ENCODE measurements at places on chromosomes 16 and 17. TPM values are rescaled to one million over a fixed set of nuclear protein-coding genes. Genes with fewer than 3 reads are reported as not detected.
A peak's percentile ranks its signal among the peaks of the same experiment; 100 is the strongest.

DNA sequence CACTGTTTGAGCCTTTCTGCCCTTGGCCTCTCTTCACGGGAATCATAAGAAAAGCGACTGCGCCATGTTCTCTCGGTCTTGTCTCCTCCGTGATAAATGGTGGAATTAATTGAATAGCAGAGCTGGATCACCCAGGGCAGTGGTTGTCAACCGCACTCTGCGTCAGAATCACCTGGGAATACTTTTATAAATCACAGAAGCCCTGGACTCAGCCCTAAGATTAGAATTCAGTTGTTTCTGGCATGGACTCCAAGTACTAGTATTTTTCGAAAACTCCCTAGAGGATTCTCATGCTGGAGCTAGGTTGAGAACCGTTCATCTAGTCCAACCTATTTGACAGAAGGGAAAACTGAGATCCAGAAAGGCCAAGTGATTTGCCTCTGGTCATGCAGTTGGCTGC lies 64.1 kb downstream of the SPACA3 start:
- no peak overlapping the region for H3K4me3 ChIP-seq
- DNase-seq, result no peak
- H3K27me3 ChIP-seq, result no peaks in the 10 kb centered on the region
- no peaks in the 10 kb centered on the region for H3K4me1 ChIP-seq
- no peak overlapping the region for H3K27ac ChIP-seq

GRCh38 chr16:68921637-68922036 lies 78.3 kb downstream of the TANGO6 start:
- no peak for DNase-seq
- H3K36me3 ChIP-seq, result peaks cover 13% of the 10 kb centered on the region
- H3K27ac ChIP-seq, result no peak overlapping the region
- no peaks in the 10 kb centered on the region for H3K27me3 ChIP-seq
- H3K4me1 ChIP-seq, result no peaks in the 10 kb centered on the region
- H3K4me3 ChIP-seq, result no peak overlapping the region

DNA sequence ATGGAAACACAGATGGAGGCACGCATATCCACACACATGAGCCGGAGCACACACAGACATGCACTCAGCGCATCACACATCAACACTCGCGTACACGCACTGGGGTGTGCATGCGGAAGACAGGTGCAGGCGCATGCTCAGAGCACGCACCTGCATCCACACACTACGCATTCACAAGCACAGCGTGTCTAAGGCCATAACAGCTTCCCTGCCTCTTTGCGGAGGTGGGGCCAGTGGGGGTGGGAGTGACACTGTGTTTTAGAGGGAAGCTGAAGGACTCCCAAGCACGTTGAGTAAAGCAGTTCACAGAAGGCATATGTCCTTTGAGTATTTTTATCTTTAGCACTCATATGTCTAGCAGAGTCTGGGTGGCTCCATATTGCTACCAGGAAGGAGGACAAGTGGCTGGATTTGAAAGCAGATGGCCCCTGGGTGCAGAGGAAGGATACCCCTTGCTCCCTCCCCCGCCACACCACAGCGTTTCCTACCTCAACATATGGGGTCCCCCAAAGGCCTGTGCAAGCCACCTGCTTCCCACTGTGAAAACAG lies 68.6 kb upstream of the TOB1 start:
- H3K27ac ChIP-seq, result no peak overlapping the region
- peaks cover 19% of the 10 kb centered on the region for H3K4me1 ChIP-seq
- H3K27me3 ChIP-seq, result no peaks in the 10 kb centered on the region

- peaks cover 43% of the 10 kb centered on the region for H3K4me1 ChIP-seq
- peaks cover 16% of the 10 kb centered on the region for H3K36me3 ChIP-seq
- no peak for DNase-seq
- peak overlapping the region; percentile 88 for H3K4me3 ChIP-seq
- no peaks in the 10 kb centered on the region for H3K27me3 ChIP-seq
- H3K27ac ChIP-seq, result peak overlapping the region; percentile 72
Observed at GRCh38 chr16:30369091-30369937, 980 bp downstream of the TBC1D10B start.

Gene CCL17
- not detected for total RNA-seq

- H3K27me3 ChIP-seq, result no peaks in the 10 kb centered on the region
- no peaks in the 10 kb centered on the region for H3K4me1 ChIP-seq
- no peak overlapping the region for H3K27ac ChIP-seq
Observed at GRCh38 chr16:54389836-54390494, 103.4 kb upstream of the IRX3 start.

Gene SLFN14
- total RNA-seq, result not detected

DNA sequence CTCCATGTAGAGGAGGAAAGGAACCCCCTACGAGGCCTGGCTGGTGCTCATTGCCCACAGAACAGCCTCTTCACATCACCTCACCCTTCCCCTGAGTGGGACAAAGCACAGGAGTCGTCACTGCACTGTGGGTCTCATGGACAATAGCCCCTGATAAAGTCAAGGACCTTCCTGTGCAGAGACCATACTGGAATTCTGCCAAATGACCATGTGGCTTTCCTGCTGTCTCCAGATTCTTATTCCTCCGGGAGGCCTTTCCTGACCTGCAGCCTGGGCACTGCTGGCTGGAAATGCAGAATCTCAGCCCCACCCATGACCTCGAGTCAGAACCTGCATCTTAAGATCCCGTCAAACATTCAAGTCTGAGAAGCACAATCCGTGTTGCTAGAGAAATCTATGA lies 60.5 kb upstream of the ERN1 start:
- peaks cover 6% of the 10 kb centered on the region for H3K36me3 ChIP-seq
- DNase-seq, result no peak
- H3K4me1 ChIP-seq, result no peaks in the 10 kb centered on the region
- H3K4me3 ChIP-seq, result no peak overlapping the region

All from CD4-positive, alpha-beta memory T cell (primary cell).